Fibroblast of upper back skin (primary cell): ENCODE measurements at places on chromosomes 5 and 9.

- no peak for DNase-seq
These were observed 478.6 kb upstream of the WWC1 start for GRCh38 chr5:167812871-167813270.

GRCh38 chr9:122918310-122918709 is 5.2 kb upstream of the ZBTB6 start:
- DNase-seq = no peak

GRCh38 chr5:24232041-24232440 is 412.7 kb downstream of the CDH10 start:
- no peak for DNase-seq

- no peak for DNase-seq
These were observed 251.6 kb downstream of the GRIA1 start for GRCh38 chr5:153742060-153742459.

- DNase-seq = peak; percentile 91
These were observed at the start of gene RXRA for GRCh38 chr9:134325813-134326723. Gene RXRA (plus strand): TSS chr9:134326455. CDS start chr9:134326632, 177 bp downstream.

GRCh38 chr5:132180134-132180745 is 47.4 kb downstream of the P4HA2 start:
- DNase-seq = peak; percentile 78

DNA sequence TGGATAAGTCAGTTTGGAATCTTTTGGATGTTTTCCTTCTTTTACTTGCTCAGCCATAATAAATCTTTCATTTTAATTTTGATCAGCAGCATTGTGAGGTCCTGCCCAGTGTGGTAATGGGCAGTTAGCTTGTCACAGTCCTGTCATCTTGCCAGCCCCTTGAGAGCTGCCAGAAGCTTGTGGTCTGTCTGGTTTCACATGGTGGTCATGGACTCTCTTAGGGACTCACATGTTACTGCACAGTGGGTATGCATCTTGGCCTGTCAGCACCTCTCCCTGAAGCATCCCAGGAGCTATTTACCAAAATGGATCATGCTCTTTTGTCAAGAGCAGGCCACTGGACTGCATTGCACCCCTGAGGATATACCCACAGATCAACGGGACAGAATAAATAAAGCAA is 60.3 kb downstream of the DAPK1 start:
- peak; percentile 62 for DNase-seq

GRCh38 chr9:121945849-121946248 is 147.3 kb downstream of the TTLL11 start:
- peak; percentile 18 for DNase-seq

GRCh38 chr5:171630350-171631065 is 155.1 kb upstream of the SMIM23 start:
- no peak for DNase-seq

DNA sequence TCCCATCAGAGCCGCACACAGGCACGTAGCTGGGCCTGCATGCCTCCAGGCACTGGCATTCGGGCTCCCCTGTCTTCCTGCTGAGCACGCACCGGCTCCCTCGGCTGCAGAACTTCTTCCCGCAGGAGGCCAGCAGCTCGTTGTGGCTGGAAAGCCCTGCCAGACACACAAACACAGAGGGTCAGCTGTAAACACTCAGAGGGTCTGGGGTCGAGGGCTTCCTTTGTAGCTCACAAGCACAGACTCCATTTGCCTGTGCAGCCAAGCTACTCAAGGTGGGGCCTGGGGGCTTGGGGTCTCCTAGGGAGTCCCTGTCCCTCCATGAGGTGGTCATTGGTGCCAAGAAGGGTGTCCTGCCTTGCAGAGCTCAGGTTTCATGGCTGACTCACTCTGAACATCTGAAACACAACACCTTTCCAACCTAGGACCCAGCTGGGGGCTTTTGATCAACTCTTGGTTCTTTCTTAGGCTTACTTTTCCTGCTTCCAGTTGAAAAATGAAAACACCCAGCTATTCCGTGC is 211.4 kb downstream of the FSTL4 start:
- DNase-seq = no peak

GRCh38 chr5:178902849-178903248 is 7.1 kb downstream of the ZFP2 start:
- DNase-seq = no peak

DNA sequence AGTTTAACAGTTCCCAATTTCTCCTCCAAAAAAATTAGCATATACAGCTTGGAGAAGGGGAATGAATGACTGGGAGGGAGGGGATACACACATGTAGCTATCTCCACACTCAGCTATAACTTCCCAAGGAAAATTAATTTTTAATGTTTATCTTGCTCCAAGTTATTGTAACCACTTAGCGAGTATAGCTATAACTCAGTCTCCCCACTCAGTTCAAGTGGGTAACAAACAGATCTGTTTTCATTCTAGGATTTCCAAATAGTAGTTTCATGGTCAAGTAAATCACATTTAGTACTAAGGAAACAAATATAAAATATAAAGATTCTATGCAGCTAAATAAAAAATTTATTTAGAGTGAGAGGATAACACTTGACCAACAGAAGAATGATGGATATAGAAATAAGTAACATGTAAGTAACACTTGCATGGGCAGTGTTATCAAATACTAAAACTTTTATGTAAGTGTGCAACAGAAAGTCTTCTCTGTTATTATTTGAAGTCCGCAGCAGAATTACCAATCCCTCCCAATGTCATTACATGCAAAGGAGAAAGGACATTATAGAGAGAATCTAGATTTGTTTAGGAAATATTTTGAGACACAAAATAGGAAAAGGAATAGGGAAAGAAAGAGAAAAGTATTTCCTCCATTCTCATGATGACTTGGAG is 10.2 kb upstream of the NFIB start:
- no peak for DNase-seq

GRCh38 chr5:9124071-9124470 is 421.8 kb downstream of the SEMA5A start:
- no peak for DNase-seq

DNA sequence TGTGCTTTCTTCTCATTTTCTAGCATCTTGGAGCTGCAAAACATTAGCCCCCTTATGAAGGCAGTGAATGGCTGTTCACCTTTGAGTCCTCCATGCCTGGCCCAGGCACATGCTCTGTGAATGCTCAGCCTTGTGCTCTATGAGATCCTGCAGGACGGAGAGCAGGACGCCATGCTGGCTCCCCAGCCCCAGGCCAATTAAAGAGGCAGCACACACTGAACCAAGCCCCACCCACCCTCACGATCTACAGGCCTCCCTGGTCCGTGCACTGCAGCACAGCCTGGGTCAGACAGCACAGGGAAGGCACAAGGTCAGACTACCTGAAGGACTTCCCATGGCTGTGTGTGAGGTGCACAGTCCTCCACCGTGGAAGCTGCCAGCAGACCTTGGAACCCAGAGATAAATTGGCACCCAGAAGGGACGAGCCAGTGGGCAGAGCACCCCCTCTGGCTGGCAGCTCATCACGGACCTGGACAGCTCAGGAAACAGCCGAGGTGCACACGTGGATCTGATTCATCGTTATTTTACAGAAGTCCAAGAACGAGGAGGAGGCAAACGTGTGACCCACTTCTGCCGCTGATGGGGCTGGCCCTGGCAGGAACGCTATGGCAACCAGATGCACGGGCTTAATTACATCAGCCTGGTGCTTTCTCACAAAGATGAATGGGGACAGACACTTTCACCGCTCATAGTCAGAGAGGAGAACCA is 59.5 kb downstream of the OLFM1 start:
- no peak for DNase-seq

- peak; percentile 95 for DNase-seq
These were observed at the start of gene PCYOX1L for GRCh38 chr5:149357370-149358293. Gene PCYOX1L (plus strand): TSS chr5:149358046. CDS start chr5:149358069, 23 bp downstream.

DNA sequence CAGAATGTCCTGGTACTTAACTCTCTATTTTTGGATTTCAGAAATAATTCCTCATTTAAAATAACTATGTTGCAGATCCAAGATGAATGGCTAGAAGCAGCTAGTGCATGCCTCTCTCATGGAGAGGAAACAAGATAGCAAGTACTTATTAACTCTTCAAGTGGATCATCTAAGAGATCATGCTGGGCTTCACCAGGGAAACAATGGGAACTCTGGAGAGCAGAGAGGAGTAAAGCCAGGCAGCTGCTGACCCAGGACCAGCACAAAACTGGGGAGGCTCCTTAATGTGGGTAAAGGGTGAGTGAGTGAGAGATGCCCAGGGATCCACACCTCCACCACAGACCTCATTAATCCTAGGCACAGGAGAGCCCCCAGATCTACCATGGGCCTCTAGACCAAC is 897.8 kb upstream of the ACO1 start:
- no peak for DNase-seq

DNA sequence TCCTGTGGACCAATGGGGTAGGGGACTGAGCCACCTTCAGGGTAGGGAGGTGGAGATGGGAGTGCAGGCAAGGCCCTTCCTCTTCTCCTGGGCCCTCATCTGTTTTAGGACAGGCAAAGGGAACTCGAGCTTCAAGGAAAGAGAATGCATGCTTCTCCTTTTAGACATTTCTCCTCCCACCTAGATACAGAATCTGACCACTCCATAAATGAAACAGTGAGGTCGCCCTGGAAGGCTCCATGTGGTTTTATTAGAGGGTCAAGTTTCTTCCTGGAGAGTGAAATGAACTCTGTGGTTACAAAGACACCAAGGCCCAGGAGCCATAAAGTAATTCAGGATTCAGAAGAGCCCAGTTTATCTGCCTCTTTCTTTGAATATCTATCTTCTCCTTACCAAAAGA is 14.9 kb downstream of the LHFPL2 start:
- DNase-seq = peak; percentile 47

- DNase-seq = peak; percentile 89
These were observed 291.2 kb downstream of the ARHGAP26 start for GRCh38 chr5:143061161-143061945.

- DNase-seq = no peak
These were observed 29.0 kb downstream of the SLC31A2 start for GRCh38 chr9:113179839-113180238.

DNA sequence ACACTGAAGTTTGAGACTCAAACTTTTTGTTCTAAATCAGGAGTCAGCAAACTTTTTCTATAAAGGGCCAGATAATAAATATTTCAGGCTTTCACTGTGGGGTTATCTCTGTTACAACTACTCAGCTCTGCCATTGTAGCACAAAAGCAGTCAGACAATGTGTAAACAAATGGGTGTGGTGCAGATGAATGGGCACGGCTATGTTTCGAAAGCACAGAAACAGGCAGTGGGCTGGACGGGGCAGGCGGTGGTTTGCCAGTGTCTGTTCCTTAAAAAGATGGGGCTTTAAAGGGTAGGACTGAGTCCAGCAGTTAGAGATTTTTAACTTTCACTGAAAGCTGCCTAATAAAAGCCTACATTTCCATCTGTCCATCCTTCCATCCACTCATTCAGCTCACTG is 48.9 kb downstream of the PFDN1 start:
- DNase-seq = no peak

DNA sequence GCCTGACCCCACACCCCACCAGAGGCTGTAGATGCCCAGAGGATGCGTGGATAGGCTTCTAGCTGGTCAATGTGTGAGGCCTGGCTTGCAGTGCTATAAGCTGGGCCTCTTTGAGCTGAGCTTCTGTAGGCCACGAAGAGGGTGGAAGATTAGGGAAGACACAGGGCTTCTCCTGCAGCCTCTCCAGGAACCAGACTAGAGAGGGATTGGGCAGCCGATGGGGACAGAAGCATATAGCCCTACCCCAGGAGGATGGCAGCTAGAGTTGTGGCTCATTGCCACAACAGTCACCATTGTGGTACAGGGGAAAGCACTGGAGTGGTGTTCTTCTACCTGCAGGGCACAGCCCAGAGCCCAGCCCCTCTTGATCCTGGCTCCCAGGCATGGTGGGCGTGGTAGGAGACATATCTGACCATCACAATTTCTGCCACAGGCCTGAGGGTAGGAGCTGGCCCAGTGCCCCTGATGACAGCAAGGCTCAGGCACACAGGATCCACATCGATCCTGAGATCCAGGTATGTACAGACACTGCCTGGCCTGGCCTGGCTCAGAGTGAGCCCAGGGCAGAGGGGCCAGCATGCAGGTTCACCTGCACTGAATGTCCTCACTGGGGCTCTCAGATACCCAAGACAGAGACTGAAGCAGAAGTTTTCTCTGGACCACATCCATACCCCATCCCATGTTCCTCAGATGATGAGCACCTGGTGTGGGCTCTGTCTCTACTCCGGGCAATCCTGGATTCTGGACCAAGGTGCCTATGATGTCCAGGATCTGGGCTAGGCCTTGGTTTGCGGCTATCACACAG is 8.7 kb downstream of the PDLIM4 start:
- no peak for DNase-seq

GRCh38 chr9:4955836-4956235 is 29.2 kb upstream of the JAK2 start:
- peak; percentile 61 for DNase-seq

DNA sequence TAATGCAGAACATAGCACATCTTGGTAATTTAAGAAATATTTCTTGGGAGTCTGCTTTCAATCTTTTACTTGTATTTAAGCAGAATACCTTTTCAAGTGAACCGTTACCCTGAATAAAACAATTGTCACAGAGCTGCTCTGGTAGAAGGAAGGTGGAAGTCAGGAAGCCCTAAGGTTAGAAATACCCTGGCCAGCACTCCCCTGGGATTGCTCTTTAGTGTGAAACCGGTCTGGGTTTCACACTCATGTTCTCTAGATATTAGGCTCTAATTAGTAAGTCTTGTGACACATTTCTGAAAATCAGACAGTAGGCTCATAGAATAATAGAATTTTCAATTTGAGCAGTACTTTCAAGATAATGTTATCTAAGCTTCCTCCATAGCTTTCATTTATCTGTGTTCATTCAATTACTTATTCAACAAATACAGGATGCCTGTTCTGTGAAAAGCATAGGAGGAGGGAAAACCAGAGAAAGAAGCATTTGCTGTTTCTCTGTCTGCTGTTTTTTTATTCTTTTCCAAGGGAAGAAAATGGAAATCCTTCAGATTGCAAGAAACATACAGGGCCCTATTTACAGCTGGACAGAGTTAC is 825.5 kb downstream of the TLR4 start:
- DNase-seq = no peak

- no peak for DNase-seq
These were observed 35.4 kb downstream of the DOCK8 start for GRCh38 chr9:250039-250438.

- no peak for DNase-seq
These were observed 204.8 kb downstream of the GABRG2 start for GRCh38 chr5:162272417-162272816.

GRCh38 chr9:125121146-125121545 is 22.2 kb downstream of the SCAI start:
- DNase-seq = peak; percentile 13

- no peak for DNase-seq
These were observed 378.8 kb upstream of the SEMA6A start for GRCh38 chr5:116953251-116953930.
